Activated T-helper 1 cell treated with Interleukin-2 at 50 U/mL for 16 hours (primary cell): ENCODE measurements at places on chromosomes 11 and 22.

DNA sequence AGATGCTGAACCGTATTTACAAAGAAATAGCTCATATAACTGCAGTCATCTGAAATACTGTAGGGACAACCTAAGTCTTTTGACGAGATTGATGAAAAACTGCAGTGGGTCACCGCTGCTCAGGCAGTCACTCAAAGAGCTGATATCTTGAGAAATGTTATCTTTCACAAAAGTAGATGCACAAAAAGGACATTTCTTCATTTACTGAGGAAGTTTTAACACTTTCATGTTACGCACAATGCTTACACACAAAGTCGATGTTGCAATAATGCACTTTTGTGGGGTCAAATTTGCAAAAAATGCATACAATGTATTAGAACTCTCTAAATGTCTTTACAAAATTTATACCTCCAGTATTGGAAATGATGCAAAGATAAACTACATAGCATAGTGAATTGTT lies 16.2 kb upstream of the OR10V1 start:
- DNase-seq = no peak

- DNase-seq = no peak
Observed at GRCh38 chr22:43066844-43067385, 22.3 kb downstream of the TTLL1 start.

DNA sequence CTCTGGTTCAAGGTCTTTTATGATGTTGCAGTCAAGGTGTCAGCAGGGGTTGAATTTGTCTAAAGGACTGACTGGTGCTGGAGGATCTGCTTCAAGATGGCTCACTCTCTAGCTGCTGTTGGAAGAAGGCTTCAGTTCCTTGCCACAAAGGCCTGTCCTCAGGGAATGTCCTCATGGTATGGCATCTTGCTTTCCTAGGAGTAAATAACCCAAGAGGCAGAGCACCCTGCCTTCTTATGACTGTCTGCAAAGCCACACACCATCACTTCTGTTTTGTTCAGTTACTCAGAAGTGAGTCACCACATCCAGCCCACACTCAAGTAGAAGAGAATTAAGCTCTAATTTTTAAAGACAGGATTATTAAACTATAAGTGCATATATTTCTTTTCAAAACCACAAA lies 45.2 kb downstream of the PLAAT5 start:
- DNase-seq = no peak

DNA sequence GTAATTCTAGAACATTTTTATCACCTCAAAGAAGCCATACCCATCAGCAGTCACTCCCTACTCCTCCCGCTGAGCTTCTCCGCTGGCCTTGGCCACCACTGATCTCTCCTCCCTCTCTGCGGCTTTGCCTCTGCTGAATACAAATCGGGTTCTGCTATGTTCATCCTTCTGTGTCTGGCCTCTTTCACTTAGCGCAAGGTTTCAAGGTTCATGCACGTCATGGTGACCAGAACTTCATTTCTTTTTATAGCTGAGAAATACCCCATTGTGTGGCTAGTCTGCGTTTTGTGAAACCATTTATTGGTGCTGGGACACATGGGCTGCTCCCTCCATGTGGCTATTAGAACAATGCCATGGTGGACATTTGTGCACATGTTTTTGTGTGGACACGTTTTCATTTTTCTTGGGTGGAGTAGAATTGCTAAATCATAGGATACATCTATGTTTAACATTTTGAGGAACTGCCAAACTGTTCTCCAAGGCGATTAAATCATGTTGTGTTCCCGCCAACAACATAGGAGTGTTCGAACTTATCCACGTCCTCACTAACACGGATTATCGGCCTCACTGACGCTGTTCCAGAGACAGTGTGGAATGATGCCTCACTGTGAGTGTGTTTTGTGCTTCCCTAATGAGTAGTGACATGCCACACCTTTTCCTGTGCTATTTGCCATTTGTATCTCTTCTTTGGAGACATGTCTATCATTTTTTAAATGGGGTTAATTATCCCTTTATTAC lies 24.2 kb upstream of the KRTAP5-6 start:
- no peak for DNase-seq

DNA sequence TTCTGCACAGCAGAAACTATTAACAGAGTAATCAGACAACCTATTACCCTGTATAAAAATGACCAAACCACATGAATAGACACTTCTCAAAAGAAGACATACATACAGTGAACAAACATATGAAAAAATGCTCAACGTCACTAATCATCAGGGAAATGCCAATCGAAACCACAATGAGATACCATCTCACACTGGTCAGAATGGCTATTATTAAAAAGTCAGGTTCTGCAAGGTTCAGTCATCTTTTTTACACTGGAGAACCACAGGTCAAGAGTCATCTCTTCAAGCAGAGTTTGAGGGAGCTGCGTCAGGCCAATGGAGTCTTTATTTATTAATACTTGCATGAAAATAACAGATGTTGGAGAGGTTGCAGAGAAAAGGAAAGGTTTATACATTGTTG lies 40.4 kb downstream of the RCN1 start:
- no peak for DNase-seq

GRCh38 chr11:23988381-23989006 lies 508.4 kb upstream of the LUZP2 start:
- DNase-seq = no peak

DNA sequence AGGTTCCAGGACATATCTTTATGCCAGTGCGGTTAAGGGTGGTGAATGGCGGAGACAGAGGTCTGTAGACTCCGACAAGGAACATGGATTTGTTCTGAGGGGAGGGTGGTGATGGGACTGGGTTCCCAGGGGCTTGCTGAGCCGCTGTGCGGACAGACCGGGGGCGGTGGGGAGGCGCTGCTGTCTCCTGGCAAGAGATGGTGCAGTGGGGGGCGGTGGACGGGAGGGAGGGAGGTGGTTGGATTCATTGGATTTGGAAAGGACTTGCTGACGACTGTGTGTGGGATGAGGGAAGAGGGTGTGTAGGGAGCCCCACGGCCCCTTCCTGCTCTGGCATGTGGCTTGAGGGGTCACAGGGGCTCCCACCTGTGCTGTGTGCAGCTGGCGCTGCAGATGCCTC lies 43.2 kb downstream of the FLRT1 start:
- DNase-seq = no peak

- DNase-seq = no peak
Observed at GRCh38 chr11:132466983-132467382, 1065.3 kb downstream of the OPCML start.

GRCh38 chr11:118531597-118532084 lies 649 bp downstream of the TMEM25 start:
- DNase-seq = no peak

DNA sequence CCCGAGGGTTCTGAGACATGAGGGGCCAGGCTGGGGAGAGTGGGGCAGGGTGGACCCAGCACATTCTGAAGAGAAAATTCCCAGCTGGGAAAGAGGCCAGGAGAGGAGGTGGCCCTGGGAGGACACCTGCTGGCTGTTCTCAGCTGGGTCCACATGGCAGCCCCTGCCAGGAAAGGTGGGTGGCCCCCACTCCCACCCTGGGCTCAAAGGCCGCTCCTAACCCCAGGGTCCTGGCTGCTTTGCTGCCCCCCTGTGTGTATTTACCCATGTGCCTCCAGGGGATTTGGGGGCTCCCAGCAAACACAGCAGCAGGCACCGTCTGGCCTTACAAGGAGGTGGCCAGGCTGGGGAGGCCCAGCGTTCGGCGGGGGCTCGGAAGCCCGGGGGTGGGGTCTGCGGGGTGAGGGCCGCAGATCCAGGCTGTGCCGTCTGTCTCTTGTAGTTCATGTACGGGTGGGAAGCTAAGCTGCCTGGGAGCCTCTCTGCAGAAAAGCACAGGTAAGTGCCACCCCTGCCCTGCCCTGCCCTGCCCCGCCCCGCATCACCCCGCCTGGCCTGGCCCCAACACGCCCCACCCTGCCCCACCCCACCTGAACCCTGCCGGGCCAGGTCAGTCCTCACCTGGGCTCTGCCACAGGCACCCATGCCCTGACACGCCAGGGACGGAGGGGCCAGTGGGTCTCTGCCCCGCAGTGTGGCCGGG lies 10.6 kb downstream of the MUC5B start:
- DNase-seq = no peak

- no peak for DNase-seq
Observed at GRCh38 chr11:133808393-133809140, 36.7 kb downstream of the SPATA19 start.

DNA sequence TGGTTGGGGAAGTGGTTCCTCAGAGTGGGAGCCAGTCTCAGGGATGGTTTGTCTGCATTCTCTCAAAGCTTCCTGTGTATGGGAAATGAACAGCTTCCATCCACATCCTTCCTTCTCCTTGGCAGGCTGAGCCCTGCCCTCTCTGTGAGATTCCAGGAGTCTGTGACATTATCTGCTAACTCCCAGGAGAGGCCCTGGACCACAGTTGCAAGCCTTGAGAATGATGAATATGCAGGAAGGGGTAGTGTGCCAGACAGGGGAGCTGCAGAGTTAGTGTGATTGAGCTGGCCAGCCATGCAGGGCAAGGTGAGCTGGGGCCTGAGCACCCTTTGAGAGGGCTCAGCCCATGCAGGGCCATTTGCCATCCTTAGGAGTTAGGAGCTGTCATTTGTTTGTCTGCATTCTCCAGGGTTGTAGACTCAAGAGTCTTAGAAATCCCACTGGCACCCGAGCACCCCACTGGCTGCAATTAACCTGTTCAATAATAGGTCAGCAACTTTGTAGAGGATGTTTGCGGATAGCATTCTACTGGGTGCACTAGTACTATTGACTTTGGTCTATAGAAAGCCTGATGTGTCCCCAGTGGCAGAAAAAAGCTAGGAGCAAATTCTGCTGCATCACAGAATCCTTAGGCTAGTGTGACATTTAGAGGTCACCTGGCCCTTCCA lies 299.0 kb upstream of the CADM1 start:
- no peak for DNase-seq

DNA sequence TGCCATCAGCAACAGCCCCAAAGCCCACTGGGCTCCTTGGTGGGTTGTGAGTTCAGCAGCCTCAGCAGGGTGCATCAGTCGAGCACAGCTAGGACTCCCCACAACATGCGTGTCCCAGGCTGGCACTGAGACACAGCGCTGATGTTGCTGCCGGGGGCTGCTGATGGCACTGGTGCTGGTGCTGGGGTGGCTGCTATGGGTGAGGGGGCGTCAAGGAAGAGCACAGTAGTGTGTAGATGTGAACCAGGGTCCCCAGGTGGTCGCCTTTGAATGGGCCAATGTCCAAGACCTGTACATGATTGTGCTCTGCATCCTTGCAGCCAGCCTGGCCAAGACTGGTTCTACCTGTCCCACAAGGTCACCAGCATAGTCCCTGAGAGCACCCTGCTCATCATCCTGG lies 121.3 kb upstream of the SERPIND1 start:
- no peak for DNase-seq

- DNase-seq = no peak
Observed at GRCh38 chr11:65861165-65861505, 902 bp downstream of the MUS81 start.

- no peak for DNase-seq
Observed at GRCh38 chr11:1566381-1567051, 5.6 kb downstream of the DUSP8 start.

- no peak for DNase-seq
Observed at GRCh38 chr11:102111011-102111786, 952 bp downstream of the YAP1 start.

DNA sequence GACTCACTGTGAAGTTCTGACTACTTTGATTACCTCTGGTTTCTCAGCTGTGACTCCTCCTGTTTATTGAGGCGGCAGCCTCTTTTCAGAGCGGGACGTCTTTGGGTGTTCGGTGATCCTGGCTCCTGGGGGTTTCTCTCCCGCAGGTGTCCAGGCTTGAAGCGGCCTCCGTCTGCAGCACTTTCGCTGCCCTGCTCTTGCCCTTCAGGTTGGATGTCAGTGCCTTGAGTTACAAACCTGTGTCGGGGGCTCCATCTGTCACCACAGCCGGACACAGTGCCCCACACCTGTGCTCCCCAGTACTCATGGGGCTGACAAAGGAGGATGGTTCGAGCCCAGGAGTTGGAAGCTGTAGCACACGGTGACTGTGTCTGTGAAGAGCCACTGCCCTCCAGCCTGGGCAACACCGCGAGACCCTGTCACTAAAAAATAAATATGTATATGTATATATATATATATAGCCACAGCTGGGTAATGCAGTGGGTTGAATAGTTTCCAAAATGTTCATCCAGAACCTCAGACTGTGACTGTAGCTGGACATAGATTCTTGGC lies 104.1 kb downstream of the BRD1 start:
- no peak for DNase-seq

- no peak for DNase-seq
Observed at GRCh38 chr11:104199053-104199452, 35.1 kb upstream of the PDGFD start.

DNA sequence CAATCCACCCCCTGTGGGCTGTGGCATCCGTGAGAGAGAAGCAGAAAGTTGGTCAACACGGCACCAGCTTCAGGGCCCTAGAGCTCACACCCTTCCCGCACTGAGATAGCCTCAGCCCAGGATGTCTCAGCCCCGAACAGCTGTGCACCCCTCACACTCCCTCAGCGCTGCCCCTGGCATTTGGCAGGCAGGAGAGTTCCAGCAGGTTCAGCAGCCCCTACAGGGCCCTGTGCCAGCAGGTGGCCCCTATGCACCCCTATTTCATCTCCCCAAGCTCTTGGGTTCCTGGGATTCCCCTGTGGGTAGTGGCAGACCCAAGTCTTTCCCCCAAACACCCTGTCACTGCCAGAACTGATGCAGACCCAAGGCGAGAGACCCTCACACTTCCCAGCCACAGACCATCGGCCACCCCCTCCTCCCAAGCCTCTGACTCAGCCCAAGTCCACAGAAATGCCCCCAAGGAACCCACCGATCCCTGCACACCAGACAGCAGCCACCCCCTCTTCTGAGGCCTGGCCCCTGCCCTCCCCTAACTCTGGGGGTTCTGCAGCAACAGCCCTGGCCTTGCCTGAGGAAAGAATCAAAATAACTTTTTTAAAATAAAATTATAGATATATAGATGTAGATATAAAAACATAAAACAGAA lies 183.6 kb downstream of the IGLL1 start:
- DNase-seq = no peak

GRCh38 chr11:74256378-74257133 lies 54.9 kb downstream of the P4HA3 start:
- no peak for DNase-seq

DNA sequence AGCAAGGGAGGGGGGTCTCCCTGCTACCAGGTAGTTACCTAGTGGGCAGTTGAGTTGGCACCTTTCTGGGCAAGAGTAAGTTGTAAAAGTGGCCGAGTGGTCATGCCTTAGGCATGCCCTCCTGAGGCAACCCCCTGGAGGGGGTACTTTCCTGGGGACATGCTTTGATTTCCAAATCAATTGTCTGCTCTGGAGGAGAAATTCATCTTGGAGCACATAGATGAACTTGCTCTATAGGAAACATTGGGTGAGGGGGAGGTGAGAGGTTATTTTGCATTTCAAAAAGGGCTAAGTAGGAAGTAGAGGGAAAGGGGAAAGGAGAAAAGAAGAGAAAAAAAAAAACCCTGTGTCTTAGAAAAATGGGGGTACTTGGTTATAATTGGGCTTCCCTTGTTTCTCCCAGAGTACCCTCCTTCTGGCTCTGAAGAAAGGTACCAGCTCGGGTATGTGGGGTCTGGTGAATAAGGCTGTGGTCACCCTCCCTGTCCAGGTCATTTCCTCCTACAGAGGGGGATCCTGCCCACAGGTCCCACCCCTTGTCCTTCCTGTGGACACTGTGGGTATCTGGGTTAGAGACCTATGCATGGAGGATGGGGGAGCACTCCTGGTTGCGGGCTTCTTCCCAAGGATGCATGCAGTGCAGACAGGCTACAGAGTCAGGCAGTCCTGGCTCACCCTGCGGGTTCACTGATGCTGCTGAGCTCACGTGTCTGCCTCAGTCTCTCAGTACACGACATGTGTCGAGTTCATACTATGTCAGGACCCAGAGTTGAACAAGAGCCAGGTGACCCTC lies 193.5 kb downstream of the MYO18B start:
- no peak for DNase-seq
